ENCODE measurements at places on chromosomes 7 and 10.

DNA sequence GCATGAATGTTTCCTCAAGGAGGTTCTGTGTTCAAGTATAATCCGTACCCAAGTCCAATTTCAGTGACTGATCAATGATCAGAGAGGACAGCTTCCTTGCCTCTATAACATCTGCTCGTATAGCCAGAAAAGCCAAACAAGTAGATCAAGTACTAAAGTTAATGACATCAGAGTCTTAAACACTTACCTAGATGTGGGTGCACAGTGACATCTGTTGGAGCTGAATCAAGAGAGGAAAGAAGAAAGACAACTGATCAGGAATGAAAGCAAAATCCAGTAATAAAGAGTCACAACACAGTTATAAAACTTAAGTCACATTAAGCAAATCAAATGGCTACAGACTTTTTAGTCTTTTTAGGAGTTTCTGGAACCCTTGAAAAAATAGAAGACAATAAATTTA is 236.5 kb downstream of the RELN start:
- DNase-seq: no peak

- no peak for DNase-seq
Measured at GRCh38 chr10:86734207-86734988, 22.0 kb upstream of the BMPR1A start.

DNA sequence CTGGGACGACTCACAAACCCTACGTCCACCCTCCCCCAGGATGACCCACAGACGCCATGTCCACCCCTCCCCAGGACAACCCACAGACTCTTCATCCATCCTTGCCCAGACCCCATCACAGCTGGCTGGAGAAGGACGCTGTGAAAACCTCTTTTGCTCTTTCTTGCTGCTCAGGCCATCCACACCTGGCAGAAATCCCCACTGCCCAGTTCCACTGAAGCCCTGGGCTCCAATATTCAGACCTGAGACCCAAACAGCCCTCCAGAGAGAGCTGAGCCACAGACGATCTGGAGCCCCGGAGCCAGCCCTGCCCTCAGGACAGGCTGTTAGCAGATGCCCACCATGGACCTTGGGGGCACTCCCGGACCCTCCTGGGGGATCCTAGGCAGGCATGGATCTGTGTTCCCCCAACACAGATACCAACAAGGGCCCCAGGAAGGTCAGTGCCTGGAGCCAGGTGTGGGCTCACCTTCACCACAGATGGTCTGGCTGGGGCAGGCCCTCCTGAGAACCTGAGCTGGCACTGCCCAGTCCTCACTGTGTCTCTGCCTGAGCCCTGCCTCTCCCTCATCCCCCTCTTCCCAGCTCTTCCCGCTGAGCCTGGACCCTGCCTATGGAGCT is 226.2 kb downstream of the PTPRN2 start:
- no peak for DNase-seq

DNA sequence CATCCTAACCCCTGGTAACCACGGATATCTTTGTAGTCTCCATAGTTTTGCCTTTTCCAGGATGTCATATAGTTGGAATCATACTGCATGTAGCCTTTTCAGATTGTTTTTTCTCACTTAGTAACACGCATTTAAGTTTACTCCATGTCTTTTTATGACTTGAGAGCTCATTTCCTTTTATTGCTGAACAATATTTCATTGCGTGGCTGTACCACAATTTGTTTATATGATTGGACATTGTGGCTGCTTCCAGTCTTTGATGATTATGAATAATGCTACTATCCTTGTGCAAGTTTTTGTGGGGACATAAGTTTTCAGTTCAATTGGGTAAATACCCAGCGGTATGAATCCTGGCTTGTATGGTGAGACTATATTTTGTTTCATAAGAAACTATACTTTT is 60.8 kb downstream of the AOAH start:
- DNase-seq: no peak

- DNase-seq: no peak
Measured at GRCh38 chr7:64892666-64893309, 10.3 kb upstream of the ZNF273 start.

DNA sequence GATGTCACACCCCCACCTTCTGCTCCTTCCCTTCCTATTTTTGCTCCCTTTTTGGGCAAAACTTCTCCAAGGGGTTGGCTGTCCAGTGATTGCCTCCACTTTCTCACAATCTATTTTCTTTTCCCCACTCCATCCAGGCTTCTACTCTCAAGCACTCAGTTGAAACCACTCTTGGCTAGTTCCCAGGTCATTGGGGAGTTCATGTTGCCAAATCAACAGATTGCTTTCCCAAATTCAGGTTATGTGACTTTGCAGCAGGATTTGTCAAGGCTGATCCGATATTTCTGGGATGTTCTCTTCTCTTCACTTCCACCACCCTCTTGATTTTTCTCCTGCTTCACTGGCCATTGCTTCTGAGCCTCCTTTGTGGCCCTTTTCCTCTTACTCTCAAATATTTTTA is 258.7 kb upstream of the SLC26A5 start:
- DNase-seq: no peak

- DNase-seq: no peak
Measured at GRCh38 chr7:130463553-130464434, 23.0 kb upstream of the CEP41 start.

GRCh38 chr7:119711104-119711503 is 561.9 kb upstream of the KCND2 start:
- no peak for DNase-seq

GRCh38 chr7:16636555-16637101 is 8.9 kb downstream of the ANKMY2 start:
- no peak for DNase-seq

- DNase-seq: no peak
Measured at GRCh38 chr10:4242561-4243035, 457.6 kb upstream of the KLF6 start.

DNA sequence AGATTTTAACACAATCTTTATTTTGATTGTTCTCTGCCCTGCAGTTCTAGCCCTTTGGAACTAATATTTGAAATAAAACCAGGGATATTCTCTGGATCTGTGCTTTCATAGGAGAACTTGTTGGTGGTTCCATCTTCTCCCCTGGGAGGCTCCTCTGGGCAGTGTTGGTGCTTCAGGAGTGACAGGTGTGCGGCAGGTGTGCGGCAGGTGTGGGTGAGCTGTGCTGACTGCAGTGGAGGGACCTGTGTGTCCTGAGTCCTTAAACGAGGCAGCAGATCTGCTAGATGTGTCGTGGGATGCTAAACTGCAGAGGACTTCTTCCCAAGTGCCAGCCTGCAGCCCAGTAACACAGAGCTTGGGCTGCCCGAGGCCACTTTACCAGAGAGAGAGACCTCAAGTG is 98.4 kb downstream of the LYZL1 start:
- DNase-seq: no peak

DNA sequence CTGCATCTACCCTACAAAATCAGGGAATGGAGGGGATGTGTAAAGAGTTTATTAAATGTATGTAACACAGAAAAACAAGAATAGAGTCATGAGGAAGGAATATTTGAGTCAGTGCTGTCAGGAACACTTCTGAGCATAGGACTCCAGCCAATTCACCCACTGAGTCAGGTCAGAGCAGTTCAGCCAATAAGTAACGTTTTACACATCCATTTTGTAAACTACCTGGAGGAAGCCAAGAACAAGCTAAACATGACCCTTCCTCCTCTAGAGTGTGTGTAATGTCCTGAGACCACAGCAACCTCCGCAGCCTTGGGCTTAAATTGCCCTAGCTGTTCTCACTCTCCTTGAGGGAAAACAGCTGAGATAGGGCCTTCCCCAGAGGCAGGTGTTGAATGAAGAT is 691.5 kb upstream of the LRRN3 start:
- DNase-seq: no peak

DNA sequence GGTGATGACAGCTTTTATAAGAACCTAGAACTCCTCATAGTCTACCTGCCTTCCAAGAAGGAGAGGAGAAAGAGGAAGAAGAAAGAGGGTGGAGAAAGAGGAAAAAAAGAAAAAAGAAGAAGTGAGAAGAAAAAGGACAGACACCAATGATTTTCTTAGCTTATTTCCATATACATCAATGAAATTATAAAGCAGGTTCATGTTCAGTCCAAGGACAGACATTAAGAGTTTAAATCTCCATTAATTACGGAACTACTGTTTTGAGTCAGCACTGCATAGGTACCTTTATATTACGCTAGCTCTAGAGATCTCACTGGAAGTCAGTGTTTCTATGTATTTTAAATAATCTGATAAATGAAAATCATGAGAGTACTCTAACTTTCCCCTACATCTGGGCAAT is 309.0 kb upstream of the HGF start:
- DNase-seq: no peak

DNA sequence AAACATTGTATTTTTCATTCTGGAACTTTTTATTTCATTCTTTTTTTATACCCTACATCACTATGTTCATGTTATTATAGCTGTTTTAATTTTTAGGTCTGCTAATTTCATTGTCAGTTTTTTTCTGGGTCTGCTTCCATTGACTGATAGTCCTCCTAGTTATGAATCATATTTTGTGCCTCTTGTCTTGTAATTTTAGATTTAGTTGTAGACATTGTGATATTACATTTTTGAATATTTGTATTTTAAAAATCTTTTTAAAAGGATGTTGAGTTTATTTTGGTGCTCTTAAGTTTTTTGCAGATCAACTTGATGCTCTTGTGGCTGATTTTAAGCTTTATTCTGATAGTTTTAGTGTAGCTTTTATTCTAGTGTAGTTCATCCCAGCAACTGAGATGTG is 57.6 kb downstream of the BTRC start:
- DNase-seq: no peak

- no peak for DNase-seq
Measured at GRCh38 chr7:70706698-70707097, 425.2 kb upstream of the GALNT17 start.

DNA sequence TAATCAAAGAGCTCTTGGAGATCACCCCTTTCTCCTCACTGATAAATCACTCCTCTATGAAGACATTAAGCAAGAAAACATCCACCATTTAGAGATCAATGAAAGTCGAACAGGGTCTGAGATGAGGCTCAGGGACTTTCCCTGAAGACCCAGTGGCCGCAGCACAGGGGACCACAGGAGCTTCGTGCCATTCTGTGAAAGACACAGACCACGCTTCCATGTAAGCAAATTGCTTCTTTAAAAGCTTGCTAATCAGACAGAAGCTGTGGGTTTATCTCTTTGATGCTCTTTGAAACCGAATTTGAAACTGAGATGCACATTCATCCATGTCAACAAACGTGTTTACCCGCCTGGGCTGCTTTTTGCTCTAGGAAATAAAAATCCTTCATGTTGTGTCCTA is 231.9 kb upstream of the PPP2R2D start:
- no peak for DNase-seq

GRCh38 chr7:85456254-85456653 is 269.4 kb upstream of the SEMA3D start:
- no peak for DNase-seq

DNA sequence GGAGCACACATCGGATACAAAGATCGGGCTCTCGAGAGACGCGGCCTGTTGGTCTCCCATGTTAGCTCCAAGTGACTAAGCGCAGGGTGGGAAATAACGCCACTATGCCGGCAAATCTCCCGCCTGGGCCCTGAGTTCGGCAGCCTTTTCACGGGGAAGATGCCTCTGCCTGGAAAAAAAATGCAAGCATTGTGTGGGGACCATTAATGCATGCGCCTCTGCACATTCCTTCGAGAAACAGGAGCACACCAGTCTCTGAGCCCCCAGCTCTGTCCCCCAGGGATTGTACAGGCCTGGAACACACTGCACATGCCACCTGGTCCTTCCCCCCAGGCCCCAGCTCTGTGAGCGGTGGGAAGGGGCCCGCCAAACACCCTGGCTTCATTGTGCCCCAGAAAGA is 44.1 kb downstream of the FBXW4 start:
- DNase-seq: no peak

GRCh38 chr7:75756991-75757676 is 14.9 kb downstream of the CCL26 start:
- DNase-seq: no peak
